Stimulated activated CD4-positive, alpha-beta T cell treated with anti-CD3 and anti-CD28 coated beads, Interleukin-15, amount 100 ng/mL, for 1 hour (primary cell): ENCODE measurements at places on chromosomes 4 and X.

- no peak for DNase-seq
These were observed at the start of gene ELF4 for GRCh38 chrX:130110379-130111219. Gene ELF4, minus strand, starts transcription at chrX:130110497. Its CDS starts 29,167 bp downstream, at chrX:130081330.

GRCh38 chrX:68146054-68146453, 287.2 kb downstream of the OPHN1 start:
- no peak for DNase-seq

DNA sequence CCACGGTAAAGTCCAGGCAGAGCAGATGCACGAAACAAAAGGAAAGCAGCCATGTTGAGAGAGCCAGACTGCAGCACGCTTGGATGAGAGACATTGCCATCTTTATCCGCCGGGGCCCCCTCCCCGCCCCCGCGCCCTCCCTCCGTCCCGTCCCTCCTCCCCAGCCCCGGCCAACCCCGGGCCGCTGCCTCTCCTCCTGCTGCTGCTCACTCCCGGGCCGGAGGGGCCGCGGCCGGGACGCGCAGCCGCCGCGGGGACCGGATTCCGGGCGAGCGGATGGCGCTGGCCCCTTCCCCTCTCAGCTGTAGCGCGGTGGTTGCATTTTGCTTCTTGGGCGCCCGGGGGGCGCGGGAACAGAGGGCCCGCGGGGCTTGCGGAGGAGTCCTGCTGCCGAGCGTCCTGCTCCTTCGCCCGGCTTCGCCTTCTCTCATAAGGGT, 542 bp downstream of the RNF150 start:
- no peak for DNase-seq

DNA sequence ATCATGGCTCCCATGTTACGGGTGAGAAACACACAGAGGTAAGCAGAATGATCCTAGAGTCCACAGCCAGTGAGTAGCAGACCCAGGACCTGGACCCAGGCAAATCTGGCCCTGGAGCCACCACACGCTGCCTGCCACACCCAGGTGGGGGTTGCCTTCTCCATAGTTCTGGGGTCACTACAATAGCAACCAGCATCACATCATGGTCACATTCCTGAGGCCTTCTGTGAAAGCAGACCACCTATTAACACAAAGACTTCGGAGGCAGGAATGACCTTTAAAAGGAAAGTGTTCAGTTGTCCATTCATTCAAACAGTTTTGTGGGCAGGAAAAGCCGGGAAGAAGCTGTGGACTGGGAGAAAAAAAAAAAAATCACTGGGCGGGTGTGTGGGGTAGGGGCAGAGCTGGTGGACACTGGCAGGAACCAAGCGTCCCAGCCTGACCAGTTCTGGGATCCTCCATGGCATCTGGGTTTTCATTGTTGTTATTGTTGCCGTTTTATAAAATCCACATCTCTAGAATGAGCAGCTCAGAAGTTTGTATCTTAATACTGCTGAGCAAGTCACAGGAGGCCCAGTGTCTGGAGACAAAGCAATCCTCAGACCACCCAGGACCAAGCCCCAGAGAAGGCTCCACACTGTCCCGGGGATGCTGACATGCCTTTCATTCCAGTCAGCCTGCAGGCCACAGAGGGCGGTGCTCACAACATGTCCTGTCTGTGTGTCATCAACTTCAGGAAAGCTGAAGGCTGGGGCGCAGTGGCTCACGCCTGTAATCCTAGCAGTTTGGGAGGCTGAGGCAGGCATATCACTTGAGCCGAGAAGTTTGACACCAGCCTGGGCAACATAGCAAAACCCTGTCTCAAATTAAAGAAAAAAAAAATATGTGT, 67.0 kb downstream of the SEL1L3 start:
- no peak for DNase-seq

DNA sequence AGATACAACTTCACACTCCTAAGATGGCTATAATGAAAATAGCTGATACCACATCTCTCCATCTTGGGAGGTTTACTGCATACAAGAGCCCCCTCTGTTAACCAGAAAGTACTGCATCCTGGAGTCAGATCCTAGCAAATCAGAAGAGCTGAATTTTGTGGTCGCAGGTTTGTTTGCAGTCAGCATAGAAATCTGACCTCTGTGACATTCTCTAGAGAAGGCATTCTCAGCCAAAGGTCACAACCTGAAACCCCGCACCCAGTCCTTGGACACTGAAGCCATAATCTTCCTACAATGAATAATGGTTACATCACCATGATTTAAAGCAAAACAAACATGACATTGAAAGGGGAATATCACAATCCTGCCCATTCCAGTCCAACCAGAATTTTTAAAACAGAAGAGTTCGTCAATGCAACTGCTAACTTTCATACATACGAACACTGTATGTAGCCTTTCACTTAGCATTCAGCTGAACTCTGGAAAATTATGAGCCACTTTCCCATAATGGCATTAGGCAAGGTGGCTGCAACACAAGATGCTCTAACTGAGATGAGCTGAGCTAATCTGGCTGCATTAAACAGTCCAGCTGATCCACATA, 17.6 kb downstream of the HS6ST2 start:
- DNase-seq = no peak

GRCh38 chrX:108223585-108223984, 132.0 kb downstream of the ATG4A start:
- no peak for DNase-seq

GRCh38 chr4:87863486-87863885, 30.7 kb downstream of the MEPE start:
- no peak for DNase-seq

DNA sequence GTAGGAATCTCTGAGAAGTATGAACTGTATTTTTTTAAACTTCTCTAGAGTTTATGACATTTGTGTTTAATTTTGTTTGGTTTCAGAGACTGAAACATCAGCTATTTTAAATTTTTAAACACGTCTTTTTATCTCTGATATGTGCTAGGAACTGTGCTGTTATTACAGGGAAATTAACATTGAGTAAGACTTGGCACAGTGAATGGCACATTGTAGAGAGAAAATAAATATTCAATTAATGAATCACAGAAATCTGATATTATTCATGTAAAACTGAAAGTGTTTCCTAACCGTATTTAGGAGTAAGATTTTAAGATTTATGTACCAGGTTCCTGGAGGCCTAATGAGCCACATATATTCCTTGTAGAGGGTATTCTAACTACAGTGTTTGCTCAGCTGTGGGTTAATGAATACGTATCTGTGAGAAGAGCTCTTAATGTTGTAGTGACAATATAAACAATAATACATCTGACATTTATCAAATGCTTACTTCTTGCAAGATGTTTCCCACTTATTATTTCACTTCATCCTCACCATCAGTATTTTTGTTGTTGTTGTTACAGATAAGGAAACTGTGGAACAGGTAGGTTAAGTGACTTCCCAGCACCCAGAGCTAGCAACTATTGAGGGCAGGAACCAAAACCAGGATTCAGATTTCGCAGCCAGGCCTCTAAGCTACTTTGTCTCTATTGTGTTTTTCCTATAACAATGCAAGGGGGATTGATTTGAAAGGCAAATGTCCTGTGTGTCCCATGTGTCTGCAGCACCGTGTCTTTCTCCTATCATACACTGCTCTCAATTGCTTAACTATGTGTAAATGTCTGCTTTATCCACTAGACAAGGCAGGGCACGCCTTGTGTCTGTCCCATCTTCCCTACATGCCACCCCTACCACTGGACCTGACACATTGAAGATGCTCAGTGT, 121.1 kb upstream of the FAM9C start:
- DNase-seq = no peak

DNA sequence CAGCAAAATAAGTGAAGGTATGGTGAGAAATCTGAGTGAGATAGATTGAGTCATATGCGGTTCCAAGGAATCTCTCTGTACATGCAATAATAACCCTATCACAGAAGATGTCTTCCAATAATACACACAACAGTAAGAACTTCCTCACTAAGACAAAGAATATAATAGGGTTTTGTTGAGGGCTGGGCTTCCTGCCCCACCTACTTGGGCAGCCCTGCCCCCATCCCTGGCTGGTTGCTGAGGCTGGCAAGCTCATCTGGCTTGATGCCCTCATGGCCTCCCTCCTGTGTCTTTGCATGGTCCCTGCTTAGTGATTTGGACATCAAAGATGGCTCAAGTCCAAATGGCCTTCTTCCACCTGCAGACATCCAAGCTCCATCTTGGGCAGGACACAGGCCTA, 2.7 kb downstream of the GEMIN8 start:
- DNase-seq = no peak

- no peak for DNase-seq
These were observed 77.5 kb downstream of the SNCA start for GRCh38 chr4:89759426-89759825.

DNA sequence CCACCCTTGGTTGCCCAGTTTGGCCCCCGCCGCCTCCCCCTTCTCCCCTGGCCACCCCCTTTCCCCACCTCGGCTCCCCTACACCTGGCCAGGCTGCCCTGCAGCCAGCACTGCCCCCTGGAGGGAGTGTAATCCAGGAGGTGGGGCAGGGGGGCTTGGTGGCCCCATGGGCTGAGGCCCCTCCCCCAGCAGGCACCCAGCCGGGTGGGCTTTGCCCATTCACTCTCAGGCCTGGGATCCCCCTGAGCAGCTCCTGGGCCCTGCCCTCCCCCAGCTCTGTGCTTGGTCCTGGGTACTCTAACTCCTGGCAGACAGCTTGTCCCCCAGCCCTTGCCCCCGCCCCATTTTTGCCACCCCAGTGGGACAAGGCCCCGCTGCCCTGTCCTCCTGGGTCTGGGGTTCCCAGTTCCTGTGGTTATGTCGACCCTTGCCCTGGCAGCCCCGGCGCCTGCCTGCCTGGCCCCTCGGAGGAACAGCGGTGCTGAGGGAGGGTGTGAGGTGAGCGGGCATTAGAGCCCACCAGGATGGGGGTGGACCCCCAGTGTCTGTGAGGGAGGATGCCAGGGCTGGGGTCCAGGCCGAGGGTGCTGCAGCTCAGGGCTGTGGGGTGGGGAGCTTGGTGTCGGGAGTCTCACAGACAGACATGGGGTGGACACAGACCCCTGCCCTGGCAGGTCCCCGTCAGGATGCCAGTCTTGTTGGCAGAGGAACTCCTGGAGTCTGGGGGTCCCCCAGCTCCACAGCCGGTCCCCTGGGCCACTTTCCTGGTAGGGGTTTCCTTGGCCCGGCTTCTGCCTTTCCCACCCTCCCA, 10.2 kb downstream of the NAT8L start:
- DNase-seq = no peak

- DNase-seq = no peak
These were observed 110.9 kb downstream of the HDAC8 start for GRCh38 chrX:72461766-72462165.

- DNase-seq = no peak
These were observed 243.5 kb upstream of the KCNIP4 start for GRCh38 chr4:22192084-22192511.

DNA sequence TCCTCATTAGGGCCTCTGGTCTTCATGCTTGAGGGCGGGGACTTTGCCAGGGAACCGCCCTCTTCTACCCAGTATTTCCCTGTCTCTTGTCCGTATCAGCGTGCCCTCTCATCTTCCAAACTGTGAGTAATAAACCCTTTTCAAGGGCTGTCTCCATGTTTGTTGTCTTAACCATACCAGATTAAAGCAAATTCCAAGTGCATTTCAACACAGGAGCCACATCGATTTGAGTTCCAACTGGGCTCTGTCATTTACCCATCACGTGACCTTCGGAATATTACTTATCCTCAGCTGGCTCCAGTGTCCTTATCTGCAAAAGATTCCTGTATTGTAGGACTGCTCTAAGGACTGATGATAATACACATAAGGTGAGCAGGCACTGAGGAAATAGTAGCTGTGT, 6.4 kb upstream of the PHEX start:
- DNase-seq = no peak

DNA sequence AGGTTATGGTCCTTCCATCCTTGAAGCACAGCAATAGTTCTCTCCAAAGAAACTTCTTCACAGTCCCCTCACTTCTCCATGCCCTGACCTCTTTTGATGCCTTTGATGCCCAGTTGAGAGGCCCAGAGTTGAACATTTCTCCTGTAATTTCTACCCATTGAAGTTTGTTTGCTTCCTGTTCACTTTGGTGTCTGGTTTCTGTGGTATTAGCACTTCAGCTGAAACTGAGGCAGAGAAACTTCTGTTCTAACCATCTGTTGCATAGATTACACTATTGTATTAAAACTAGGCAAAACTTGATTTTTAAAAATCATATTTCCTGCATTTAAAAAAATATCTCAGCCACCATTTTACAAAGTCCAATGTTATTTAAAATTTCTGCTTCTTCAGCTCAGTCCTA, 89.8 kb upstream of the ADGRG2 start:
- no peak for DNase-seq
